Aorta (tissue), 5 donors: ENCODE measurements at places on chromosomes 16 and 17. TPM values are rescaled to one million over a fixed set of nuclear protein-coding genes. Genes with fewer than 3 reads are reported as not detected.

Gene TOB1
- total RNA-seq, result 42.0 TPM

- peaks cover 9% of the 10 kb centered on the region for H3K36me3 ChIP-seq
- H3K4me1 ChIP-seq, result no peaks in the 10 kb centered on the region
- H3K27me3 ChIP-seq, result no peaks in the 10 kb centered on the region
These were observed 7.4 kb upstream of the EFCAB13 start for GRCh38 chr17:47316311-47316710.

DNA sequence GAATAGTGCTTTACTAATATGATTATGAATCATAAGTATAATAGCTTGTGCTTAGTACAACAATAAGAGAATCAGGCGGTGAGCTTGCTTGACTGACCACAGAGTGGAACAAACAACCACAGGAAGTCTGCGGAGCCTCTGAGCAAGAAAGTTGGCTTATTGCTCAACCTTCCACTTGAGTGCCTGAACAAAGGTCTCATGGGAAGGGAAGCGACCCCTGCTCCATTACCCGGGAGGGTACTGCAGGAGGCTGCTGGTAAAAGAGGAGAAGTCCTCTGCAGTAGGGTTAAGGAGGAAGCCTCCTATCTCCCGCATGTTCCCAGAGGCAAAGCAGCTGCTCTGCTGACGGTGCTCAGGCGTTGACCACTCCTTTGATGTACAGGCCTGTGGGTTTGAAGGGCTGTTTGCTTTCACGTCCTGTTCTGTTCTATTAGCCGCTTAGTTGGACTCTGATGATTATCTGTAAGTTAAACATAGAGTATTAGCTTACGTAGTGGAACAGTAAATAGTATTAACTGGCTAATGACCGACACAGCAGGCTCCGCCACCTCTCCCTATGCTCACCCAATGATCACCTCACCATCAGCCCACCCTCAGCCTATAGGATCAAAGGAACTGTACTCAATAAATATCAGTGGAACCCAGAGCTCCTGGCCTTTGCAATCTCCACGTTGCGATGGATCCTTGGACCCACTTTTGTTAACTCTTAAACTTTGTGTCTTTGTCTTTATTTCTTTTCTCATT is 17.5 kb downstream of the ALOX15B start:
- no peak overlapping the region for H3K4me3 ChIP-seq
- H3K27me3 ChIP-seq, result no peaks in the 10 kb centered on the region
- no peaks in the 10 kb centered on the region for H3K4me1 ChIP-seq
- H3K36me3 ChIP-seq, result no peaks in the 10 kb centered on the region
- peak; percentile 75 for DNase-seq

DNA sequence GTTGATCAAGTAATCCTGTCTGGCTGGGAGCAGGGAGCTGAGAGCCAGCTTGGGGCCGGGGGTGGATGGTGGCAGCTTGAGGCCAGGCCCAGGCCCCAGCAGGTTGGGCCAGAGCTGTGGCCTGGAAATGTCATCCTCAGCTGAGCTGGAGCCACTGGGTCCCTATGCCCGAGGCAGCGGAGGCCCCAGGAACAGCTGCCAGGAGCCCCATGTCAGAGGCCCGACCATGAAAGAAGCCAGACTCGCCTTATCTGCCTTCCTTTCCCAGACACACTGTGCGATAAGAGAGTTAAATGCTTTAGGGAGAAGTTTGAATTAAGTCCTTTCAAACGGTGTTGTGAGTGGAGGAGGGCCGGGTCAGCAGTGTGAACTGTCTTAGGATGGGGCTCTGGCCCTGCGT is 3.5 kb downstream of the SMTNL2 start:
- DNase-seq, result no peak
- no peaks in the 10 kb centered on the region for H3K4me1 ChIP-seq
- H3K27ac ChIP-seq, result no peak overlapping the region
- no peaks in the 10 kb centered on the region for H3K27me3 ChIP-seq
- no peaks in the 10 kb centered on the region for H3K36me3 ChIP-seq
- no peak overlapping the region for H3K4me3 ChIP-seq

DNA sequence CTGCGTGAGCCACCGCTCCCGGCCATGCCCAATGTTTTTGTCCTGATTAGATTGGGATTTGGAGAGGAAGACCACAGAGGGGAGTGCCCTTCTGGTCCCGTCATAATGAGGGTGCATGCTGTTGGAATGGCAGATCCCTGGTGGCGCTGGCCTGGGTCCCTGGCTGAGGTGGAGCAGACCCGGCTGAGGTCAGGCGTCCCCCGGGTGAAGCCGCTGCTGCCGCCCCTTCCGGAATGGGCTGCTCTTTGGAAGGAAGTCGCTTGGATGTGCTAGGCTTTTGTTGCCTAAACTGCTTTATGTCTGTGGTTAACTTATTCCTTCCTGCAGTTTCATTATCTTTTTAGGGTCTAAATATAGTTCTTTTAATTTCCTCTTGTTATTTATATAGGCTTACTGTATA is 120.3 kb upstream of the CHMP6 start:
- H3K4me1 ChIP-seq, result no peaks in the 10 kb centered on the region
- H3K4me3 ChIP-seq, result no peak overlapping the region
- H3K27ac ChIP-seq, result no peak overlapping the region
- H3K27me3 ChIP-seq, result no peaks in the 10 kb centered on the region
- DNase-seq, result no peak

GRCh38 chr16:17144431-17144830 is 326.3 kb downstream of the XYLT1 start:
- no peak for DNase-seq
- H3K27me3 ChIP-seq, result no peaks in the 10 kb centered on the region
- H3K4me3 ChIP-seq, result no peak overlapping the region
- no peak overlapping the region for H3K27ac ChIP-seq

GRCh38 chr16:19218581-19218980 is 50.5 kb downstream of the SYT17 start:
- DNase-seq, result no peak
- H3K27me3 ChIP-seq, result no peaks in the 10 kb centered on the region
- no peak overlapping the region for H3K4me3 ChIP-seq
- no peaks in the 10 kb centered on the region for H3K4me1 ChIP-seq
- no peaks in the 10 kb centered on the region for H3K36me3 ChIP-seq

Gene FLYWCH2
- total RNA-seq, result 14.6 TPM

Gene CAPNS2
- 2.5 TPM for total RNA-seq

GRCh38 chr17:81556863-81557262 is 4.7 kb upstream of the FAAP100 start:
- DNase-seq, result no peak
- H3K27ac ChIP-seq, result no peak overlapping the region
- no peaks in the 10 kb centered on the region for H3K4me1 ChIP-seq

Gene CMTM2
- total RNA-seq, result not detected
